ENCODE measurements at places on chromosomes 3 and 15. TPM values are rescaled to one million over a fixed set of nuclear protein-coding genes. Genes with fewer than 3 reads are reported as not detected.

Gene ZNF501
- total RNA-seq: 1.0 TPM

Gene ASB14
- not detected for total RNA-seq

Gene MESP1
- total RNA-seq: 0.18 TPM

Gene SRGAP3
- 1.3 TPM for total RNA-seq

Gene SPTBN5
- 0.36 TPM for total RNA-seq

Gene MAPKBP1
- 18.1 TPM for total RNA-seq

Gene ANKRD34C
- total RNA-seq: not detected

DNA sequence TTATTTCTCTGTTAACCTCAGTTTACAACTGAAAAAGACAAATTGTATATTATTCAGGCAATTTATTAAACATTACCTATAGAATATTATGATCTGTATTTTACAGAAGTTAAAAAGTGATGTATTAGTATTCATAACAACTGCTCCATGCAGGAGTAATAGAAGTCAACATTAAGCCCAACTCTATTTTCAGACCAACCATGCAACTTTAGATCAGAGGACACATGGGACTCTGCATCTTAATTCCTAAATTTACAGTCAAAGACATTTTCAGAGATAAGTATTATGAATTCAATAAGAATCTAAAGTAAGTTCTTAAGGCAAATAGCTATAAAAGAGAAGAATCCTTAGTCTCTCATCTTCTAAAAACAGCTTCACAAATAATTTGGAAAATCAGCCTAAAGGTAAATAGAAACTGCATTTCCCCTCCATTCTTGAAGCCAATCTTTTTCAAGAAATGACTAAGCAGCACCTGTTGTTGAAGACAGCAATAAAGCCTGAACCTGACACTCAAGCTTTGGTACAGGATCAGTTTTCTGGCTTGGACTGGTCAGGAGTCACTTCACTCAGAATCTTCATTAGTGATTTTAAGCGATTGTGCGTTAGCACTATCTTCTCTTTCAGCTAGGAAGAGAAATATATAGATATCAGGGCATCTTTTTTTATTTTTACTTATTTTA is 23.0 kb downstream of the OIP5 start:
- no peak overlapping the region for H3K4me3 ChIP-seq
- peaks cover 7% of the 10 kb centered on the region for H3K36me3 ChIP-seq
- H3K4me1 ChIP-seq: no peaks in the 10 kb centered on the region
- DNase-seq: no peak

- peaks cover 23% of the 10 kb centered on the region for H3K4me1 ChIP-seq
- DNase-seq: no peak
Measured at GRCh38 chr3:110708156-110708555, 363.5 kb upstream of the NECTIN3 start.

DNA sequence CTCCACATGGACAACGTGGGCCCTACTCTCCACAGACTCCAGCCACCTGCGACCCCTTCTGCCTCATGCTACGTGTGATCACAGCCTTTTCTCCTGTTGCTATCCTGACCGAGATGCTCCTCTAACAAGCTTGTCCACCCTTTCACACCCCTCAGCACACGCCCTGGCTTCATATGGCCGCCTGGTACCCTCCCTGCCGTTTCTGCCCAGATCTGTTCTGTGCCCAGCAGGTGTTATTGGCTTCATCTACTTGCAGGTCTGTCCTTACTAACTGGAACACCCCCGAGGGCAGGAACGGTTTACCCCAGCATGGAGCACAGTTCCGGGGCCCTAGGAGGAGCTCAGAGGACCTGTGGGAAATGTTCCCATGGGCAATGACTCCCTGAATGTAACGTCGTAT is 9.9 kb downstream of the CHAC1 start:
- no peak overlapping the region for H3K4me3 ChIP-seq
- H3K36me3 ChIP-seq: peaks cover 9% of the 10 kb centered on the region
- H3K27ac ChIP-seq: no peak overlapping the region
- no peak for DNase-seq

GRCh38 chr3:112650482-112650881 is 9.5 kb upstream of the CCDC80 start:
- H3K36me3 ChIP-seq: peaks cover 9% of the 10 kb centered on the region
- DNase-seq: no peak
- H3K27me3 ChIP-seq: no peaks in the 10 kb centered on the region
- peaks cover 94% of the 10 kb centered on the region for H3K4me1 ChIP-seq
- H3K27ac ChIP-seq: peak overlapping the region; percentile 96

- no peaks in the 10 kb centered on the region for H3K27me3 ChIP-seq
- peaks cover 15% of the 10 kb centered on the region for H3K36me3 ChIP-seq
- H3K27ac ChIP-seq: no peak overlapping the region
- no peak for DNase-seq
Measured at GRCh38 chr3:33006571-33007286, 55.3 kb downstream of the CCR4 start.

- peaks cover 23% of the 10 kb centered on the region for H3K27me3 ChIP-seq
- DNase-seq: peak; percentile 8
- H3K36me3 ChIP-seq: no peaks in the 10 kb centered on the region
- H3K4me1 ChIP-seq: peaks cover 11% of the 10 kb centered on the region
- no peak overlapping the region for H3K4me3 ChIP-seq
Measured at GRCh38 chr3:52792961-52793695, 1.5 kb upstream of the ITIH3 start.

- H3K27me3 ChIP-seq: no peaks in the 10 kb centered on the region
- DNase-seq: no peak
- no peak overlapping the region for H3K4me3 ChIP-seq
- H3K36me3 ChIP-seq: no peaks in the 10 kb centered on the region
- no peak overlapping the region for H3K27ac ChIP-seq
Measured at GRCh38 chr3:167125612-167126407, 254.3 kb downstream of the ZBBX start.

DNA sequence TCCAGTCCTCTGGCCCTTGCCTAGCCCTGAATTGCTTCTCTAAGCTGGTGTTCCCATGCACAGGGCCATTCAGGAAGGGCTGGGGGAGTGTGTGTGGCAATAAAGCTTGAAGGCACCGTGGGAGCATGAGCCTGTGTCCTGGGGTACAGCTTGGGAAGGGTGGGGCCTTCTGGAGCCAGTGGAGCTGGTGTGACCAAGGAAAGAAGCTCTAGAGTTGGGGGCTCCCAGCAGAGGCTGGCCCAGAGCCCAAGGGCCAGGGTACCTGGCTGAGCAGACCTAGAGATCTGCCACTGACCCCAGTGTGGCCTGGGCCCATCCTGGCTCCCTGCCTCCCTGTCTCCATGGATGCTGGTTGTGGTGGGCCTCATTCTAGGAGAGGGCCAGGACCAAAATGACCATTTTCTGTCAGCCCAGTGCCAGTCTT is 8.1 kb downstream of the ABTB1 start:
- H3K36me3 ChIP-seq: 0 out of 2 replicates have a peak, but pooled peaks cover under 1% of the 10 kb centered on the region
- DNase-seq: no peak

DNA sequence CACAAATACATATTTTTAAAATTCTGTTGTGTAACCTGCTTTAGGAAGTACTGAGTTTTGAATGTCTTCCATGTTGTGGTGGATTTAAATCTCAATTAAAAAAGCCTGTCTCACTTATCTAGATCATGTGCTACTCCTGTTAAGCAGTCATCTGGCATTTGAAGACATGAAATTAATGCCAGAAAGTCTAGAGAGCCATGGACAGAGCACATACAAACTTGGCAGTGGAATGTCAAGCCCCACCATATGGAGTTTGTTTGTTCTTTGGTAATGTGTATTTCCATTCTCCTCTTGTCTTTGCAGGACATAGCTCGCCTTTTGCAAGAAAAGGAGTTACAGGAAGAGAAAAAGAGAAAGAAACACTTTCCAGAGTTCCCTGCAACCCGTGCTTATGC is 39.3 kb upstream of the UTS2B start:
- H3K27ac ChIP-seq: no peak overlapping the region
- DNase-seq: no peak
- H3K36me3 ChIP-seq: peaks cover 36% of the 10 kb centered on the region
- H3K4me3 ChIP-seq: no peak overlapping the region
- H3K27me3 ChIP-seq: no peaks in the 10 kb centered on the region

GRCh38 chr3:52539010-52539653 is 2.7 kb downstream of the UQCC5 start:
- peak overlapping the region; percentile 58 for H3K27ac ChIP-seq
- H3K4me3 ChIP-seq: peak overlapping the region; percentile 71
- H3K4me1 ChIP-seq: peaks cover 55% of the 10 kb centered on the region
- peaks cover 7% of the 10 kb centered on the region for H3K27me3 ChIP-seq

DNA sequence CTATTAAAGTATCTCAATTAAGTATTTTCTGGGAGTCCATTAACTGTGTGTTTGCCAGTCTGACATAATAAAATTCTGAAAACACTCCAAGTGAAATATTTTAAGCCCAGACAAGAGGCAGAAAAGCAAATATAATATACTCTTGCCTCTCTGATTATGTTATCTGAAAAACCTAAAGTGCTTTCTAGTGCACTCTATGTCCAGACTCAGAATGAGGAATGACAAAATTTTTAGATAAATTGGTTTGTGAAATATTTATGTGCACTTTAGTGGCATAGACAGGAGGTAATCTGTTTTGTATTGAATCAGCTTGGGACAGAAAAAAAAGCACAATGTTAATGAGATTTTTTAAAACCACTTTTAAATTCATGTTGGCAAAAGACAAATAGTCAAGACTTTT is 508.2 kb upstream of the SUCLG2 start:
- H3K27me3 ChIP-seq: no peaks in the 10 kb centered on the region
- no peaks in the 10 kb centered on the region for H3K36me3 ChIP-seq
- H3K4me3 ChIP-seq: no peak overlapping the region

DNA sequence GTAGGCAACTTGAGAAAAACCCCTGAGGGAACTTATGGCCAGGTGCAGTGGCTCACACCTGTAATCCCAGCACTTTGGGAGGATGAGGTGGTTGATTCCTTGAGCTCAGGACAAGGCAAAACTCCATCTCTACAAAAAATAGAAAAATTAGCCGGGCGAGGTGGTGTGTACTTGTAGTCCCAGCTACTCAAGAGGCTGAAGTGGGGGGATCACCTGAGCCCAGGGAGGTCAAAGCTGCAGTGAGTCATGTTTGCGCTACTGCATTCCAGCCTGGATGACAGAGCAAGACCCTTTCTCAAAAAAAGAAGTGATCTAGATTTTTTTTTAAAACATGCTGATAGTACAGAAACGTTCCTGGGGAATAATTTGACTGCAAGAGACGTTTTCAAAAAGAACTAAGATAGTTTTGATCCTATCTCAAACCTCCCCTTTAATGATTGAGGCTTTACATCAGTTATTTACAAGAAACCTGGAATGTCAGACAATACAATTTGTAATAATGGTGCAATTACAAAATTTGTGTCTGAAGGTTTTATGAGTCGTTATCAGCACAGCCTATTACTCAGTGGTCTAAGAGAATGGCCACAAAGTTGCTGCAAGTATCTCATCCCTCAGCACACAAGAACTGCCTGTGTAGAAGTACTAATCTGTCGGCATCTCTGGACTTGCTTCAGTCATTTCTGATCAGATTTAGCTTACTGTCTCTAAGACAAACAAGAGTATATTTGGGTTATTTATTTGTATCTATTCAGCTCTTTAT is 32.2 kb upstream of the KLHL25 start:
- H3K4me1 ChIP-seq: 0 out of 2 replicates have a peak, but pooled peaks cover 4% of the 10 kb centered on the region
- H3K36me3 ChIP-seq: no peaks in the 10 kb centered on the region
- H3K27ac ChIP-seq: no peak overlapping the region

GRCh38 chr3:44885618-44886017 is 11.2 kb downstream of the TGM4 start:
- peak; percentile 87 for DNase-seq
- H3K36me3 ChIP-seq: peaks cover 4% of the 10 kb centered on the region
- H3K4me1 ChIP-seq: peaks cover 43% of the 10 kb centered on the region
- H3K4me3 ChIP-seq: peak overlapping the region; percentile 52
- H3K27me3 ChIP-seq: peaks cover 4% of the 10 kb centered on the region

- peaks cover 5% of the 10 kb centered on the region for H3K4me1 ChIP-seq
- H3K4me3 ChIP-seq: no peak overlapping the region
- peaks cover 32% of the 10 kb centered on the region for H3K27me3 ChIP-seq
- H3K27ac ChIP-seq: no peak overlapping the region
- DNase-seq: no peak
Measured at GRCh38 chr3:186401556-186401955, 39.5 kb upstream of the DGKG start.

GRCh38 chr3:34075975-34076374 is 277.5 kb downstream of the PDCD6IP start:
- H3K27ac ChIP-seq: no peak overlapping the region
- no peaks in the 10 kb centered on the region for H3K4me1 ChIP-seq
- no peak overlapping the region for H3K4me3 ChIP-seq

DNA sequence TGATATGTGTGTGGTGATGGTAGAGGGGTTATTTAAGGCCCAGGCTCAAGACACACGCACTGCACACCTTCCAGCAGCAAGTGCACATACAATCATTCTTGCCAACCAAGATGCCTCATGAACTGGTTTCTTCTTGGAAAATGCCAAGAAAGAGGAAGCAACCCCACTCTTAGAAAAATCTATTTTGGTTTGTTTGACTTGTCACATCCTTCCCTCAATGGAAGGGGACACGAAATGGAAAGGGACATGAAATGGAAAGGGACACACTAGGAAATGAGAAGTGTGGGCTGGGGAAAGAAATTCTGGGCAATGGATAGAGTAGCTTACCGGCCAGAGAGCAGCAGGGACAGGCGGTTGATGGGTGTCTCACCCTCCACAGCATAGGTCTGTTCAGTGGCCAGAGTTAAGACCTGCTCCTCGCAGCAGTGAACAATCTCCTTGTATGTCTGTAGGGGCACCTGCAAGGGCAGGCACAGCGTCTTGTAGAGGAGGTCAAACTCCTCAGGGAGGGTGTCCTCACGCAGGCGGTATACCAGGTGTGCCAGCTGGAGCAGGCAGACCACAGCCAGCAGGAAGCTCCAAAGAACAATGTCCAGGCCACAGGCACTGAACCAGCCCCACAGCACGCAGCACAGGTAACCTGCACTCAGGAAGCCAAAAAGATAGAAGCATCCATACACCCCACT is 640 bp downstream of the POPDC2 start:
- peaks cover under 1% of the 10 kb centered on the region for H3K27me3 ChIP-seq
- peaks cover 34% of the 10 kb centered on the region for H3K4me1 ChIP-seq
- no peaks in the 10 kb centered on the region for H3K36me3 ChIP-seq

DNA sequence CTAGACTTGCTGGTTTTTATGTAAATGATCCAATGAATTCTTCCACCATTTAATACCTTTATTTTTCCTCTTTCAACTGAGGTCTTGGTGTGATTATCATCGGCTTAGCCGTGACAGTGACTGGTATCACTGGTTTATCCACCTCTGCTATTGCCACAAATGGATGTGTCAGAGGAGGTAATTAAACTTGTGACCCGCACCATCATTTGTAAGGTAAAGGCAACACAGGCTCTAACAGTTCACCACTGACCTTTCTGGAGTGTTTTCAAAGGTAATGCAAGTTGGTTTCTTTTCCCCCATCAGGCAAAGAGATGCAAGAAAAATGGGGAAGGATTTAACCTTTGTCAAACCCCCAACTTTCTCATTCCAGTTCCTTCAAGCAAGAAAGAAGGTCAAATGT is 19.7 kb downstream of the SLC12A1 start:
- H3K27me3 ChIP-seq: peaks cover 8% of the 10 kb centered on the region
- H3K4me3 ChIP-seq: no peak overlapping the region

DNA sequence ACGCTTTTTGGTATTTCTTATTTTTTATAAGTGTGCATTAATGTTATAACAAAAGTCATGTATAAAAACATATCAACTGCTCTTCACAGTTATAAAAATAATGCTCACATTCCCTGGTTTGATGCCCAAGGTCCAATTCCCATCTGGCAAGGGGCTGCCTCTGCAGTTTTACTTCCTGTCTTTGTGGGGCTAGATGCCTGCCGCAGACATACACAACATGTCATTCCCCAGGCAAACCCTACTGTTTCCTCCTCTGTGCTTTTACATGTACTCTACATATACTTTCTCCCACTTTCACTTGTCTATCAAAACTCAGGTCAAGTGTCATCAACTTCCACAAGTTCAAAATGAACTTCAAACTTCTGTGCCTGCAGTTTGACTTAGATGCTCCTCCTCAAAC is 60.5 kb upstream of the ETV5 start:
- no peak overlapping the region for H3K27ac ChIP-seq
- H3K27me3 ChIP-seq: peaks cover 21% of the 10 kb centered on the region
- no peaks in the 10 kb centered on the region for H3K4me1 ChIP-seq
- no peak overlapping the region for H3K4me3 ChIP-seq
- H3K36me3 ChIP-seq: no peaks in the 10 kb centered on the region

Measured in HFFc6 (cell line).